Stomach (tissue), 19 donors: ENCODE measurements at places on chromosomes 16 and 17. TPM values are rescaled to one million over a fixed set of nuclear protein-coding genes. Genes with fewer than 3 reads are reported as not detected.
A peak's percentile ranks its signal among the peaks of the same experiment; 100 is the strongest.

DNA sequence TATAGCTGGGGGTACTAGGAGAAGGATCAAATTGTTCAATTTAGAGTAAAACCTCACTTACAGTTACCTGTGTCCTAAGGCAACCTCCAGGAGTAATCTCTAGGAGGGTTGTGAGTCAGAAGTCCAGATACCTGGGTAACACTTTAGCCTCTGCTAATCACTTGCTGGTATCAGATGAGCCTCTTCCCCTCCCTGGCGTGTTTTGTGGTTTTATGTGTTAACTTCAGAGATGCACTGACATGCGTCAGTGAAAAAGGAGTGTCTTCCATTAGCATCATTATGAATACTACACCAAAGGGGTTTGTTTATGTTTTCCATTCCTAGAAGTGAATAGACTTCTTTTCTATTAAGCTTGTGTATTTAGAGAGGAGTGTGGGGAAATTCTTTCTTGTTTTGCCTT is 208.2 kb downstream of the FTO start:
- DNase-seq, result no peak

The C16orf96 gene
- not detected for polyA plus RNA-seq

DNA sequence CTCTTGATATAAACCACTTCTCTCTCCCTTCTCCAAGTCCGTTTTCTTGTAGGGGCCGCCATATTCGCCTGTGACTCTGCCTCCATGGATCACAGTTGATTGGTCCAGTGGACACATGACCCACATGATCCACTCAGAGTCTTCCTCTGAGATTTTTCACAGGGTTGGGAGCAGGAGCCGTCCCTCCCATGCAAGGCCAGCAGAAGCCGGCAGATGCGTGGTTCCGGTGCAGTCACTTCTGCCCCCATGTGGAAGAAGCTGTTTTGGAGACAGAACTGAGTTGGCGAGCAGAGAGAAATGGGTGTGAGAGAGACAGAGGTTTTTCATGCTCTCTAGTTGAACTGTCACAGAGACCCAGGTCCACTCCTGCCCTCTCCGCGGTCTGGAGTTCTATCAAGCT is 83.3 kb downstream of the C16orf95 start:
- peak; percentile 47 for DNase-seq

The TGFB1I1 gene
- 49.1 TPM for polyA plus RNA-seq

The PRSS36 gene
- polyA plus RNA-seq, result 2.9 TPM

DNA sequence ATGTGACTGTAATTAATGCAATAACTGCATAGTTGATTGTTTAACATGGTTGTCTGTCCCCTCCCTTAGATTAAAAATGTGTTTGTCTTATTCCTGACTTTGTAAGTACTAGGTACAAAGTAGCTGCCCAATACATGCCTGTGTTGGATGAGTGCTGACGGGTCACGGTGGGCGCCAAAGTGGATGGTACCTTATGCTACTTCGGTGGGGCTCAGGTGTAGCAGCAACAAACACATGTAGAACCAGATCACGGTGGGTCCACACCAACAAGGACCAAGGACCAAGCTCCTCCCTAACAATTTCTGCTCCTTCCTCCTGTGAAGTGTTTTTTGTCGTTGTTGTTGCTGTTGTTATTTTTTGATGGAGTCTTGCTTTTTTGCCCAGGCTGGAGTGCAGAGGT is 46.4 kb upstream of the ZFHX3 start:
- no peak for DNase-seq

The HOXB5 gene
- 2.2 TPM for polyA plus RNA-seq

The CDT1 gene
- 5.2 TPM for polyA plus RNA-seq
